ENCODE measurements at places on chromosomes 11 and 22.

- DNase-seq = no peak
Measured at GRCh38 chr11:63832336-63832735, 6.6 kb upstream of the MARK2 start.

- no peak for DNase-seq
Measured at GRCh38 chr22:28441720-28442263, 237.8 kb downstream of the TTC28 start.

GRCh38 chr11:1473786-1474185 is 12.8 kb downstream of the MOB2 start:
- DNase-seq = no peak

DNA sequence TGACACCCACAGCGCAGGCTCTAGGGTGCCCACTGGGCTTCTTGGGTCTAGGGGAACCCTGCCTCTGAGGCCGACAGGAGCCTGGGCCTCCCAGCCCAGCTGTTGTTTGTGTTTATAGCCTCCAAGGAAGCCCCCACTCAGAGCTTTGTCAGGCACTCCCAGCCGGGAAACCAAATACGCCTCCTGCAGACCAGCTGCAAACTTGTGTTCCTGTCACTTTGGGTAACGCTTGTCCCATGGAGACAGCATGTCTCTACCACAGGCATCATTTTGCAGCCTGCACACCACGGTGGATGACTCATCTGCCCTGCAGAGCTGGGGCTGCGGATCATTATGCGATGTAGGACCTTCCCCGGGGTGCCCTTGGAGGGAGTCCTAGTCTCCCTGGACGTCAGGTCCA is 40.6 kb upstream of the CRYBB3 start:
- DNase-seq = peak; percentile 85

DNA sequence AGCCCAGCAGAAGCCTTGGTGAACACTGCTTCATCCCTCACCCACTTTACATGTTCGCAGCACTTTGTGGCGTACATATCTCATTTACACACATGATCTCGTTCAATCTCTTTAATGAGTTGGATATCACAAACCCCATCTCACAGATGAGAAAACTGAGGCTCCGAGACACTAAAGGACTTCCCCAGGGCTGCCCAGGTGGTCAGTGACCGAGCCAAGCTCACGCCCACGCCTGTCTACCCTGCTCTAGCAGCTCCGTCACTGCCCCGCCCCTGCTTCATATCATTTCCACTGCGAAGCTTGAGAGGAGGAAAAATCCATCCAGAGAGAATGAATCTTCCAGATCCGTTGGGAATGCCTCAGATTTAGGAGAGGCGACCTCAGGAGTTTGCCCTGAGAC is 11.8 kb upstream of the DSCAML1 start:
- DNase-seq = no peak

- no peak for DNase-seq
Measured at GRCh38 chr11:88709567-88709966, 356.2 kb downstream of the GRM5 start.
